ENCODE measurements at places on chromosomes 6 and 20. TPM values are rescaled to one million over a fixed set of nuclear protein-coding genes. Genes with fewer than 3 reads are reported as not detected.

TRIM27 gene
- total RNA-seq = 37.1 TPM

SCRT2 gene
- total RNA-seq = not detected

CGAS gene
- total RNA-seq = 9.2 TPM

ADAT2 gene
- total RNA-seq = 4.3 TPM

PDCD2 gene
- total RNA-seq = 122 TPM

SERINC1 gene
- 142 TPM for total RNA-seq

SAMHD1 gene
- 10.8 TPM for total RNA-seq

MTCH1 gene
- total RNA-seq = 196 TPM

TMEM170B gene
- 0.24 TPM for total RNA-seq

NKAPL gene
- total RNA-seq = 0.48 TPM

VIP gene
- 0.21 TPM for total RNA-seq

RAET1L gene
- 2.3 TPM for total RNA-seq

GHRH gene
- total RNA-seq = not detected

SLC17A9 gene
- total RNA-seq = 0.43 TPM

KCNQ2 gene
- not detected for total RNA-seq

BMP2 gene
- 12.6 TPM for total RNA-seq

Measured in tracheal epithelial cell (primary cell).